Vagina (tissue), 2 donors: ENCODE measurements at places on chromosomes 1 and 21.

DNA sequence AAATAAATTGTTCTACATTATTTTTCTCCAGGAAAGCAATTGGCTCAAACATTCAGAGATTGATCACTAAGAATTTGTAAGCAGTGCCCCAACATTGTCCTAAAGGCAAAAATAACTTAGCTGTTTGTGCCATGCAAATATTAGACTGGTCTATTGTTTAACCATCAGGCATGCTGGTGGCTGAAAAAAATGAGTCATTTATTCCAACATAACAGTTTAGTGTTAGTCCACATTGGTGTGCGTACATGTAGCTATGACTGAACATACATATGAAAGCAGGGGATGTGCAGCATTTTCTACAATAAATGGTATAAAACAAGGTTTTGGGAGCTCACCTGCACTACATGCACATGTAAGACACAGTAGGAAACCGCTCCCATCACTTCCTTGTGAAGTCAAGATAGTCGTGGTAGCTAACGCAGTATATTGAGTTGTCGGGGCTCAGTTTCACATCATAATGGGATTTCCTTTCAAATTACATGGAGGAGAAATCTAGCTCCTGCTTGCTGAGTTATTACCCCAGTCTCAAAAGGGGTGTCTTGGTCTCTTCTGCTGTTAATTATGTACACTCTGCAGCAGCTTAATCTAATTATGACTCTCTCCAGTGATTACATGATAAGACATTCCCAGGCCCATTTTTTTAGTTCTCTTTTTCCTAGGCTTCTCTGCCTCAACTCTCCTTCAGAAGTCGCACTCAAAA is 199.4 kb downstream of the LYPLAL1 start:
- H3K27me3 ChIP-seq: no peaks in the 10 kb centered on the region
- no peak overlapping the region for H3K4me3 ChIP-seq
- no peak overlapping the region for H3K27ac ChIP-seq
- H3K4me1 ChIP-seq: peaks cover 15% of the 10 kb centered on the region

GRCh38 chr1:33331444-33332356 is 10.8 kb upstream of the A3GALT2 start:
- peak overlapping the region; percentile 63 for H3K27ac ChIP-seq
- DNase-seq: no peak
- no peaks in the 10 kb centered on the region for H3K27me3 ChIP-seq
- H3K4me1 ChIP-seq: peaks cover 77% of the 10 kb centered on the region

GRCh38 chr1:184789884-184790283 is 35.2 kb upstream of the EDEM3 start:
- no peaks in the 10 kb centered on the region for H3K36me3 ChIP-seq
- no peaks in the 10 kb centered on the region for H3K27me3 ChIP-seq
- no peak overlapping the region for H3K4me3 ChIP-seq
- peaks cover 23% of the 10 kb centered on the region for H3K4me1 ChIP-seq
- no peak for DNase-seq
- H3K27ac ChIP-seq: no peak overlapping the region

- no peak for DNase-seq
- H3K27me3 ChIP-seq: no peaks in the 10 kb centered on the region
- peaks cover 15% of the 10 kb centered on the region for H3K4me1 ChIP-seq
- H3K27ac ChIP-seq: no peak overlapping the region
- H3K4me3 ChIP-seq: no peak overlapping the region
These were observed 1.1 kb upstream of the GUCA2A start for GRCh38 chr1:42165511-42166210.

DNA sequence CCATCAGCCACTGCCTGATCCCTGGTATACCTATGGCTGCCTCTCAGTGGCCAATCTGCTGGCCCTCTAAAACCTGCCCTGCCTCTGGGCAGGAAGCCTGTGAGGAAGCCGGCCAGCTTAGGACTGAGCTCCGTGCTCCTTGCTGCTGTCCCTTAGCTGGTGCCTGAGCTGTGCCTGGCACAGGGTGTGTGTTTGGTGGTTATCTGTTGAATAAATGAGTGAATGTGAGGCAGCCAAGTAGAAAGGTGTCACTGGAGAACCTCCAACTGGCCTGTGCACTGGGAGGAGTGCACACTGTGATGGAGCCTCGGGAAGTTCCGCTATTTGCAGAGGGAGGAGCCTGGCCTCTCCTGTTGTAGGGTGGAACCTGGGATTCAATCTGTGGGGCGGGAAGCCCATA is 63.4 kb upstream of the STUM start:
- no peak overlapping the region for H3K27ac ChIP-seq
- no peak for DNase-seq
- H3K36me3 ChIP-seq: no peaks in the 10 kb centered on the region
- no peaks in the 10 kb centered on the region for H3K27me3 ChIP-seq
- no peak overlapping the region for H3K4me3 ChIP-seq
